NCI-H2227 treated with DMSO at 0.1 percent for 48 hours (cell line): ENCODE measurements at places on chromosomes 12 and 14.
A peak's percentile ranks its signal among the peaks of the same experiment; 100 is the strongest.

DNA sequence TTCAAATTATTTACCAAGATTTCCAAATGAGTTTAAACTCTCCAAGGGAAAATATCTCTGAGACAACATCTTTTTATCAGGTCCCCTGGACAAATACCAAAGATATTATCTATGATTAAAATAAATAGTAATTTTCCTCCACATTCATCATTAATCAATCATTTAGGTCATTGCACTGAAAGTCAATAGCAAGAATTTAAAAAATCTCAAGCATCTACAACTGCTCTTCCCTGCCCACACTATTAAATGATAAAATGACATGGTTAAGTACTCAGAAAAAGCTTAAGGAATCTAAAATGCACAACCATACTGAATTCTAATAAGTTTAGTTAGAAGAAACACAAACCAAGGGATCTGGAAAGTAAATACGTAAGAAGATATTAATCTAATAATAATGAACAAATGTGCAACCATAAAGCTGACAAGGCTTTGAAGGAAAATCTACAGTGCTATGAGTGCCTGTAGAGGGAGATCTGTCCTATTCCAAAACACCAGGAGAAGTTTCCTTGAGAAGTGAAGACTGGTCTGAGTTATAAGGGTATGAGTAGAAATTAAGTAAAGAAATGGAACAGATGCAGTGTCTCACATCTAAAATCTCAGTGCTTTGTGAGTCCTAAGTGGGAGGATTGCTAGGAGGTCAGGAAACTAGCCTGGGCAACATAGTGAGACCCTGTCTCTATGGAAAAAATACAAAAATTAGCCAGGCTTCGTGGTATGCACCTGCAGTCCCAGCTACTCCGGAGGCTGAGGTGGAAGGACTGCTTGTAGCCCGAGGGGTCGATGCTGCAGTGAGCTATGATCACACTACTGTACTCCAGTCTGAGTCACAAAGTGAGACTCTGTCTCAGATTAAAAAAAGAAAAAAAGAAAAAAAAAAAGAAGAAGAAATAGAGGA is 19.2 kb downstream of the INTS13 start:
- DNase-seq: no peak

GRCh38 chr12:76539727-76540126 is 19.8 kb downstream of the OSBPL8 start:
- DNase-seq: no peak

DNA sequence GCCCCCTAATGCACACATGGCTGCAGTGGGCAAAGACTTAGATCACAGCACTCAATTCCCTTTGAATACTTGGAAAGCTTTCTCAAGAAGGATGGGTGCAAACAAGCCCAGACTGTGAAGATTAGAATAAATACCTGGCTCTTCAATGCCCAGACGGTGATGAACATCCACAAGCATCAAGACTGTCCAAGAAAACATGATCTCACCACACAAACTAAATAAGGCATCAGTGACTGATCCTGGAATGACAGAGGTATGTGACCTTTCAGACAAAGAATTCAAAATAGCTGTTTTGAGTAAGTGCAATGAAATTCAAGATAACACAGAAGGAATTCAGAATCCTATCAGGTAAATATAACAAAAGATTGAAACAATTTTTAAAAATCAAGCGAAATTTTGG is 43.8 kb upstream of the ZDHHC17 start:
- DNase-seq: no peak

DNA sequence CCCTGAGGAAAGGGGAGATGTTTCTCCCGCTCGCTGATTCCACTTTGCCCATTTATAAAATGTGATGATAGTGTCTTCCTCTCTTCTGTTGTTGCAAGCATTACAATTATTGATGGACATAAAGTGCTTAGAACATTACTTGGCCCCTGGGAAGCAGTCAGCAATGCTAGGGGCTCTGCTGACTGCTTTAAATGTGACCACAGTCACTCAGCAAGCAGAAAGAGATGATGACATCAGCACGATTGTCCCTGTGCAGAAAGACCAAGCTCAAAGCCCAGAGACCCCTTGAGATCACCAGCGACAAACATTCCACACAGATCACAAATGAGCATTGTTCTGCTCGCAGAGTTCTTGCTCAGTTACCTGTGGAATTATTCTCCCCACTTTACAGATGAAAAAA is 26.5 kb downstream of the TUNAR start:
- no peak for DNase-seq

GRCh38 chr14:39576736-39577135 is 144.5 kb upstream of the FBXO33 start:
- DNase-seq: no peak

DNA sequence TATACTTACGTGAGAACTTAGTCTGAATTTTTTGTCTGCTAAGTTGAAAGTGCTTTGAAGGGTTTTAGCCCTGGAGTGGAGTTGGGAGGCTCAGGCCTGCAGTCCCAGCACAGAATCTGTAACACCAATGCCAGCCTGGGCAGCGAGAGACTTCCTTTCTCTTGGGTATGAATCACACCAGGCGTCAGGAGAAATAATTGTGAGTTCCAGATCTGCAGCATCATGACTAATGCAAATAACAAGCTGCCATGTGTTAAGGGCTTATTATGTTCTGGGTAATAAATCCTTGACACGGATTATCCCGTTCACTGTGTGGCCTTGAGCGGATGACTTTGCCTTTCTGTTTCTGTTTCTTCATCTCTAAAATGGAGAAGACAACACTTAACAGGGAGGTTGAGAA is 70.6 kb downstream of the B4GALNT3 start:
- DNase-seq: no peak

- DNase-seq: no peak
Observed at GRCh38 chr14:61644834-61645233, 50.5 kb upstream of the HIF1A start.

- no peak for DNase-seq
Observed at GRCh38 chr12:19074700-19075099, 54.8 kb upstream of the PLEKHA5 start.

GRCh38 chr12:95551305-95551704 is at the start of gene USP44:
Gene USP44, minus strand, starts transcription at chr12:95551476. Its CDS starts 17,220 bp downstream, at chr12:95534256.
- DNase-seq: no peak

- DNase-seq: no peak
Observed at GRCh38 chr14:96162741-96163140, 41.9 kb upstream of the BDKRB2 start.

DNA sequence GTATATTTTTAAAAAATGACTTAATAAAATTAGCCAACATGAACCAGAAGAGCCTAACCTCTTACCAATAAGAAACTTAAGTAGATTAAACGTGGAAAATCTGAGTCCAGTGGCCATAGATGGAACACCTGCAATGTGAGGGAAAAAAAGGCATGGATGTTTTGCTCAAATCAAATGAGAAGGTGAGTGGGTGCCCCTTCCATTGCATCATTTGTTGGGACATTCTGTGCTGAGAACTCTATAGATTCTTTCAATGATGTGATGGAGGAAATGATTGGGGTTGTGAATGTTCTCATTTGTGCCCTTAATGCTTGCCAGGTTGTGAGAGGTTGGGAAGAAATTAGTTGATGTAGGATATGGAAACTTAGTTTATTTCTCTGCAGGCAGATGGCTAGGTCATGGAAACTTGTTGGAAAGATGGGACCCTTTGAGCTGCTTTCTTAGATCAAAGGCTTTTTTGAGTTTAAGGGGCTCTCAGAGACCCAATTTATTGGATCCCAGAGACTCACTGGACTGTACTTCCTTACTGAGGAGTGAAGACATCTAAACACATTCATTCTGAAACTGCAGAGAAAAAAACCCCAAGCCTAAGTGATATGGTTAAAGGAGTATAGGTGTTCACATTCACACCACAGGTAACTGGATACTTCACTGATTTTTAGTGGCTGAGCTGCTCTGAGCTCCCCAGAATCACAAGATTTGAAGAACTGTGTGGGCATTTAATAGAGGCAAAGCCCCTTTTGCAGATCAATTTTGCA is 95.9 kb downstream of the DACT1 start:
- no peak for DNase-seq

GRCh38 chr14:30291216-30291615 is 267.7 kb upstream of the G2E3 start:
- DNase-seq: no peak

GRCh38 chr12:1885599-1886245 is 32.7 kb downstream of the CACNA2D4 start:
- DNase-seq: no peak

GRCh38 chr12:6430124-6430989 is 14.4 kb upstream of the CD27 start:
- peak; percentile 42 for DNase-seq

GRCh38 chr14:75542588-75543091 is 20.4 kb downstream of the BATF start:
- peak; percentile 0 for DNase-seq
